ENCODE measurements at places on chromosomes 1 and 21.

GRCh38 chr1:229208481-229208880 is 62.4 kb upstream of the RAB4A start:
- no peak for DNase-seq

GRCh38 chr1:117275055-117275454 is 64.3 kb upstream of the VTCN1 start:
- no peak for DNase-seq

GRCh38 chr1:220788900-220789299 is 2.2 kb downstream of the MTARC1 start:
- no peak for DNase-seq

GRCh38 chr1:44447051-44447810 is 42.2 kb downstream of the RNF220 start:
- DNase-seq, result no peak

- DNase-seq, result no peak
Measured at GRCh38 chr1:219040291-219040690, 133.4 kb upstream of the LYPLAL1 start.

GRCh38 chr1:178573330-178573729 is 60.4 kb downstream of the TEX35 start:
- no peak for DNase-seq

- DNase-seq, result no peak
Measured at GRCh38 chr1:21117159-21117558, 59.5 kb downstream of the EIF4G3 start.

DNA sequence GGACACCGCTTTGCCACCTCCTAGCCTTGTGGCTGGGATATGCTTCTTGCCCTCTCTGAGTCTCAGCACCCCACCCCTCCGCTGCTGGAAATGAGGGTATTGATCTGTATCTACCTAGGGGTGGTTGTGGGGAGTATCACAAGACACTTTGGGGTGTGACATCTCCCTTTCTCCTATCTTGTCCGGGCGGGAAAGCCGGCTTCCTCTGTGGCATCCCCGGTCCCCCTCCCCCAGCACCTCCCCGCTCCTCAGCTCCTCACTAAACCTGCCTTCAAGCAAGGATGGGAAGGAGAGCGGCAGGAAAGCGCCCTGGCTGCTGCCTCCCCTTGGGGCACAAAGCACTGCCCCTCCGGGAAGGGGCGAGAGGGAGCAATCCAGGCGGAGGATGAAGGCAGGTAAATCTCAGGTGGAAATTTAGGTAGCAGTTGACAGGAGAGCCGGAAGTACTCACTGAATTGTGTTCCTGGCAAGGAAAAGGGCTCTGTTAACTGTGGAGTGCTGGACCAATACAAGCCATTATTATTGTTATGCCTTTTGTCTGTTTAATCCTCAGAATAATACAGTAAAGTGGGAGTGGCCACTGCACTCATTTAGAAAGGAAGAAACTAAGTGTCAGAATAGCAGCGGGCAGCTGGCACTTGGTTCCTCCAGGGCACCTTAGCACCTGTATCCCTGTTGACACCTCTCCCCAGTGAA is 49.0 kb upstream of the LRP8 start:
- no peak for DNase-seq

GRCh38 chr1:77704736-77705135 is 22.3 kb upstream of the ZZZ3 start:
- no peak for DNase-seq
